Cerebellum (tissue), 4 donors: ENCODE measurements at places on chromosomes 2 and 18. TPM values are rescaled to one million over a fixed set of nuclear protein-coding genes. Genes with fewer than 3 reads are reported as not detected.

The RIT2 gene
- 9.5 TPM for total RNA-seq

The LRRC30 gene
- total RNA-seq, result not detected

The TMEM247 gene
- not detected for total RNA-seq

The ABCB11 gene
- 2.6 TPM for total RNA-seq

The IGFBP2 gene
- 101 TPM for total RNA-seq

The FBLN7 gene
- total RNA-seq, result 5.3 TPM

The TGFA gene
- 11.2 TPM for total RNA-seq

The CCDC88A gene
- total RNA-seq, result 322 TPM

The KCNJ3 gene
- 16.2 TPM for total RNA-seq

The FZD7 gene
- 48.7 TPM for total RNA-seq

The MYO7B gene
- 0.27 TPM for total RNA-seq

The AMER3 gene
- 25.7 TPM for total RNA-seq

The CNDP1 gene
- total RNA-seq, result 0.36 TPM

The HNMT gene
- 23.3 TPM for total RNA-seq

The ASB1 gene
- total RNA-seq, result 15.9 TPM

The TBC1D8 gene
- total RNA-seq, result 12.8 TPM

The ABCG5 gene
- not detected for total RNA-seq

The STRN gene
- total RNA-seq, result 26.3 TPM

The YES1 gene
- 44.9 TPM for total RNA-seq

The TET3 gene
- 22.0 TPM for total RNA-seq
